Activated effector memory CD4-positive, alpha-beta T cell treated with anti-CD3 and anti-CD28 coated beads, Interleukin-2, amount 50 U/mL, for 16 hours (primary cell): ENCODE measurements at places on chromosomes 1 and 21.

DNA sequence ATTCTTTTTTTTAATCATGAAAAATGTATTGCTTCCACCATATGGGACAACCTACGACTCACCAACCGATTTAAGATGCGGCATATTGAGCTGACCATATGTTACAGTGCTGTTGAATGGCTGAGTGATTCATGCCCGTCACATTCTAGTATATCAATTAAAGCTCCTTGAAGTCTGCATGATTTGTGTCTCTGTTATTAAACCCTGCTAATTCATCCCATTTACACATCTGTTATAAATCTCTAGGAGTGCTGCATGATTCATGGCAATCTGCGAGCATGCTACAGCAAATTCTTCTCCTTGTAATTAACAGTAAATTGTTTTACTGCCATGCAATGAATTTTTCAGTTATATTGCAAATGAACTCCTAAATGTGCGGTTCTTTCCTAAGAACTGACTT is 239.8 kb downstream of the USH2A start:
- DNase-seq, result no peak

DNA sequence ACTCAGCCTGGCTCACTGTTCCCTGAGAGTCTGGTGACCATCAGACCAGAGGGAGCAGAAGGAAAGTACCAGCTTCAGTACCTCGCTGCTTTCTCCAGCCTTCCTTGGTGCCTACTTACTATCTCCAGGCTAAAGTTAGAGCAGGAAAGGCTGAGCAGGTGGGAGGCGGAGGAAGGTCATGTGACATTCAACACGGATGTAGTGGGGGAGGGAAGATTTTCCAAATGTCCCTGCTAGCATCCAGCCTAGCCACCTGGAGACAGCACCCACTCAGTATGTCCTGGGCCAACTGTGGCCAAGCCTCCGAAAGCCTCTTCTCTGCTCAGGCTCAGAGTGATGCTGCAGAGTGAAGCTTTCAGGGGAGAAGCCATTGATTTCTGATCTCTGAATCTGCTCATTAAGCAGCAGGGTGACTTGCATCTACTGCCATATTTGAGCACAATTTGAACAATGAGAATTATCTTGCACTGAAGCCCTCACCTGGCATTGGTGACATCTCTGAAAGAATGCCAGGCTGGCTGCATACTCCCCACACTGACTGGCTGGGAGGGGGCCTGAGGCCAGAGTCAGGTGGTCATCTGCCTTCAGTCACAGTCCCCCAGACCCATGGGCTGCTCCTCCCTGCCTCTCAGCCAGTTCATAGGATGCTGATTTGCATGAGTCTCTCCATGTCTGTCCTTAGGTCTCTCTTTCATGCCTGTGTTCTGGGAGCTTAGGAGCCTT is 86.2 kb downstream of the KCND3 start:
- DNase-seq, result no peak

DNA sequence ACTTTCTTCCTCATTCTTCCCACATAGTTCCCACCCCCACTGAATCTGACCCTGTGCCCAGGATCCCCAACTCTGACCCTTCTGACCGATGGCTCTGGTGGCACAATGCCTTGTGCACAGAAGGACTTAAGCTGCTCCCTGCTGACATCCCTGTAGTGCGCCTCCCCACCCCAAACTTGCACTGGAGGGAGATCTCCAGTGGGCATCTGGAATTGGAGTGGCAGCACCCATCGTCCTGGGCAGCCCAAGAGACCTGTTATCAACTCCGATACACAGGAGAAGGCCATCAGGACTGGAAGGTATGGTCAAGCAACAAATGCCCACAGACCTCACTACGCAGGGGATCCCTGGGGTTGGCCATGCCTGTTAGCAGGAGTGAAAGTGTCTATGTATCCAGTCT is 9.0 kb downstream of the MPL start:
- no peak for DNase-seq

GRCh38 chr21:33368124-33368523 is 35.1 kb upstream of the IFNGR2 start:
- DNase-seq, result peak; percentile 28

DNA sequence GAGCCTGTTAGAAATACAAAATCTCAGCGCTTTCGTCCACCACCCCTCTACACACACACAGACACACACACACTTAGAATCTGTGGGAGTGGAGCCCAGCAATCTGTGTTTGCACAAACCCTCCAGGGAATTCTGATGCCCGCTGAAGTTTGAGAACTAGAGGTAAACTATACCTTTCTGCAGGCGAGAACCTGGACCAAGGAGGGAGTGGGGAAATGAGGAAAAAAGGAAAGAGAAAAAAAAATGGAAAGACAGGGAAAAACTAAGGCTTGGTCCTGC is 468 bp upstream of the NIBAN1 start:
- DNase-seq, result no peak

GRCh38 chr1:231611851-231612250 is 14.7 kb upstream of the DISC1 start:
- no peak for DNase-seq

DNA sequence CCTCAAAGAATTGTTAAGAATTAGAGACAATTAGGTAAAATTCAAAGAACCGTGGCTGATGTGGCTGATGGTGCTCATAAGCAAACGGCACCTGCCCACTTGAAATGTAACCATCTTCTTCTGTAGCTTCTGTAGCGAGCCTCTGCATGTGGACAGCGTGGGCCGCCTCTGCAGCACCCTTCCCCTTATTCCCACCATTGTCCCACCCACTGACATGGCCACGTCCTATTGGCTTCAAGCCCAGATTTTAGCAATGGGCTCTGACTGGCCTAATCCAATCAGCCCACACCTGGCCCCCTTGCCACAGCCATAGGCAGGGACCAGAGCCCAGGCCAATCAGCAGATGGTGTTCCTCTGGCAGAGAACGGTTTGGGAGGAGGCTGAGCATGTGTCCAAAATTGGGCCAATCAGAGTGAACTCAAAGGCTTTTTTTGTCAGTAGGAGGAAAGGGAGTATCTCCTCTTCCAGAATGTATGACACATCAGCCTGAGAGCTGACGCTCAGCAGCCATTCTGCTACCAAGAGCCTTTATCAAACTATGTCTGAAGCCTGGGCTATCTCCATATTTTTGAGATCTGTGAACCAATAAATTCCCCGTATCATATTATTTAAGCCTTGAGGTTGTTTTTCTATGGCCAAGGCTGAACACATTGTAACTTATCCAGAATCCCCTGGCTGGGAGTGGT is 518.5 kb downstream of the SMYD3 start:
- no peak for DNase-seq

GRCh38 chr1:77927414-77927813 is 39.0 kb downstream of the NEXN start:
- DNase-seq, result no peak

DNA sequence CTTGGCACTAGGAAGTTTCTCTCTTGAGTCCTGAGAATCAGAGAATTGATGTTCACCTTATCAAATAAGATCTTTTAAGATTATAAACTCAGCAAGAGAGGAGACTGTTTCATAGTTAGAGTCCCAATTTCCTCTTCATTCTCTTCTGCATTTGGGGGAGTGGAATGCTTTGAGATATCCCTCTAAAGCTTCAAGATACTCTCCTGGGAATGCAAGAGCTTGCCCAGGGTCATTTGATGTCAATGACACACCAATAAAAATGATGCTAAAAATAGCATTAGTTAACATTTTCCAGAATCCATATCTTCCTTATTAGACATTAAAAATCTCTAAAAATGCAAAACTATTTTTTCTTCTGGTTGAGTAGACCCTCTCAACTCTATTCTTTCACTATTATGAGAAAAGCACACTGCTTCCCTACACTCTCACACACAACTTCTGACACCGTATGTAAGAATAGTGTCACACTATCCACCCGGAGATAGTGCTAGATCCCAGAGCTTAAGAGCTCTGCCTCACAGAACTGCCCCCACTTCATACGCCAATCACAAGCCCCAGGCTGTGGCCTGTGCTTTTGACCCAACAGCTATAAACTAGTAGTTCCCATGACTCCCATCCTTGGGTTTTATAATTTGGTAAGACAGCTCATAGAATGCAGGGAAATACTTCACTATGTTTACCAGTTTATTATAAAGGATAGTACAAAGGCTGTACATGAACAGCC is 399.9 kb upstream of the RUNX1 start:
- no peak for DNase-seq

DNA sequence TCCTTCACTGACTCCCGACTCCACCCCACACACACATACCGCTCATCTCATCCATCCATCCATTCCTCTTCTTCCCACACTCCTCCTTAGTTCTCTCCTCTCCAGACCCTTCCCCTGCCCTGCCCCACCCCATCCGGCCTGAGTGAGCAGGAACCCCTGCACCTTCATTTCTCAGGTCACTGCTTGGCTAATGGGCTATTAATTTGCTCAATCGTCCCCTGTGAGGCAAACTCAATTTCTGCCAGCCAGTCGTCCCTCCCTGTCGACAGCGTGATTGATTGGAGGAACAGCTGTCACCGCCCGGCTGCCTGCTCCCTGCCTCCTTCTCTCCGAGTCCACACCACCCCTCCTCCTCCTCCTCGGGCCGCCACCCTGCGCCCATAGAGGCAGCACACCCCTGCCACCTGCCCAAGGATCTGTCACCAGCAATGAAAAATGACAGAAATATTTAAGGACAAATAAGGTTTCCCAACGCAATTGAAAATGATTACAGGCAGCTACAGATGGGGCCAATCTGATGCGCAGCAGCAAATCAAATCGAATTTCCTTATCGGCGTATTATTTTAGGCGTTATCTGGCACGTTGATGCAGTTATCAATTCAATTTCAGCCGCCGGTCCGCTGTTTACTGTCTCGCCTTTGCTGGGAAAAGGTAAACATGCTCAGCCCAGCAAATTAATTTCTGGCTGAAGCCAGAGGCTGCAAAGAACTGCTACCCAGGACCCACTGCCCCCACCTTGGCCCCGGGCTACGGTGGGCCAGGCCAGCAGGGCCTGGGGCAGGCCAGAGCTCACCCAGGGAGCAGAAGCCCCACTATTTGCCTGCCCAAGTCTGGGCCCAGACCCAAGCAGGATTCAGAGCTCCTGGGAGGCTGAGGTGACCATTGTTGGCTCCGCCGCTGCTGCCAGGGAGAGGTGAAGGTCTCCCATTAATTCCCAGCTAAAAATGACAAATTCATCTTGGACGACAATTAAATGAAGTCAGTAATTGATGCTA is 71.3 kb downstream of the TMEM53 start:
- DNase-seq, result no peak

DNA sequence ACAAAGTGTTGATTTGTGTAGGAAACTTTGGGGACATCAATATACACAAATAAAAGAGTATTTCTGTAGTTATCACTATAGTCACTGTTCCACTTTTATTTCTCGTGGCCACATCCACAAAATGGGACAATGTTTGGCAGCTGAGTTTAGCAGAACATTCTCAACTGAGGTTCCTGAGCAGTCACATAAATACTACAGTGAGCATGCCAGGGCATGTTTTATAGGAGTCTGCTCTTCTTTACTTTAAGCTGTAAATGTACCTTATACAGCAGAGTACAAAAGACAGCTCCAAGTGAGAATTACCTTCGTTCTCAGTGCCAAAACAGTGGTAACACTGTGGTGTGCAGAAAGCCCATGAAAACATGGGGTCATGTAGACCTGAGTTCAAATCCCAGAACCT is 5.0 kb downstream of the BTG3 start:
- no peak for DNase-seq

- no peak for DNase-seq
These were observed 142.0 kb upstream of the C1orf105 start for GRCh38 chr1:172278478-172278877.

- no peak for DNase-seq
These were observed 13.2 kb downstream of the PLPP3 start for GRCh38 chr1:56566061-56566744.

DNA sequence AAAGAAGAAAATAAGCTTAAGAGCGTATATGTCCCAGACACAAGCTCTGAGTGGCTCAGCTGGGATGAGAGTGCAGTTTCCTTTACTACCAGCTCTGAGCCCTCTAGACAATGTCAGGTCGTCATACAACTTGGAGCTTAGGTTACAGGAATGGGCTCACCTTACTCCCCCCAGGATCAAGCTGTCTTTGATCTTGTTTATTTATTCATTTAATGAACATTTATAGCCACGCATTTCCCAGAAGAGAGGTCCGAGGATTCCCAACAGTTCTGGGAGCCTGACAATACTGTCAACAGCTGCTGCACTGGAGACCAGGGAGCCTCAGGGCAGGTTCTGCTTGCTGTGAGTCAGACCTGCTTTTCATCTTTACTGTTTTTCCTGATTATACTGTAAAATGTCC is 378.9 kb downstream of the PLPP3 start:
- no peak for DNase-seq

- DNase-seq, result peak; percentile 81
These were observed 722 bp downstream of the NPHP4 start for GRCh38 chr1:5991381-5992025.

DNA sequence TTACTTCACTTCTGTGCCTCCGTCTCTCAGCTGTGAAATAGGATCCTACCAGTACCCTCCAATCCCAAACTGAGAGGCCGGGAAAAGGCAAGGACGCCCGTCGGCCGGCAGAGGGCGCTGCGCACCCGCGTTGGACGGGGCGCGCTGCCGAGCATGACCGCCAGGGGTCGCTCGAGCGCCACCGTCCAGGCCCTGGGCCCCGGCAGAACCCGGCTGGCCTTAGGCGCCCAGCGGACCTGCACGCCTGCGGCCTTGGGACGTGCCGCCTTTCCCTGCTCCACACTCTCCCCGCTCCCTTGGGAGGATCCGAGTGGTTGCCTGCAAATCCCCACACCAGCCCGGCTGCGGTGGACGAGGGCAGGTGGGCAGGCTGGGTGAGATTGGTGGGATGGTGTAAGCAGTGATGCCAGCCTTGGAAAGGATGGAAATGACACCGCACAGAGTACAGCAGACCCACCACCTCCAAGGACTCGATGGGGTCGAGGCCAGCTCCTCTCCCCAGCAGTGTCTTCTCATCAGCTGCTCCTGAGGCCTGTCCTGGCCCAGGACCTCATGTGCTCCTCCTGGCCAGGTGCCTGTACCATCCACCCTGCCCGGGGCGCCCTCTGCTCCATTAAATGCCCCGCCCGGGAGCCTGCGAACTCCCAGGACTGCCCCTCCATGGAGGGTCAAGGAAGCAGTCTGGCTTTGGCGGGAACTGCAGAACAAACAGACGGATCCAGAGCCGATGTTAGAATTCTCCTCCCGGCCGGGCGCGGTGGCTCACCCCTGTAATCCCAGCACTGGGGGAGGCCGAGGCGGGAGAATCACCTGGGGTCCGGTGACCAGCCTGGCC is 47.4 kb upstream of the LBR start:
- peak; percentile 91 for DNase-seq
